CD8-positive, alpha-beta T cell (primary cell): ENCODE measurements at places on chromosomes 6 and 20. TPM values are rescaled to one million over a fixed set of nuclear protein-coding genes. Genes with fewer than 3 reads are reported as not detected.
A peak's percentile ranks its signal among the peaks of the same experiment; 100 is the strongest.

NRSN1 gene
- total RNA-seq: not detected

RXRB gene
- 40.0 TPM for total RNA-seq

- peak; percentile 76 for DNase-seq
Observed at GRCh38 chr6:593139-593906, 63.6 kb downstream of the HUS1B start.

DNA sequence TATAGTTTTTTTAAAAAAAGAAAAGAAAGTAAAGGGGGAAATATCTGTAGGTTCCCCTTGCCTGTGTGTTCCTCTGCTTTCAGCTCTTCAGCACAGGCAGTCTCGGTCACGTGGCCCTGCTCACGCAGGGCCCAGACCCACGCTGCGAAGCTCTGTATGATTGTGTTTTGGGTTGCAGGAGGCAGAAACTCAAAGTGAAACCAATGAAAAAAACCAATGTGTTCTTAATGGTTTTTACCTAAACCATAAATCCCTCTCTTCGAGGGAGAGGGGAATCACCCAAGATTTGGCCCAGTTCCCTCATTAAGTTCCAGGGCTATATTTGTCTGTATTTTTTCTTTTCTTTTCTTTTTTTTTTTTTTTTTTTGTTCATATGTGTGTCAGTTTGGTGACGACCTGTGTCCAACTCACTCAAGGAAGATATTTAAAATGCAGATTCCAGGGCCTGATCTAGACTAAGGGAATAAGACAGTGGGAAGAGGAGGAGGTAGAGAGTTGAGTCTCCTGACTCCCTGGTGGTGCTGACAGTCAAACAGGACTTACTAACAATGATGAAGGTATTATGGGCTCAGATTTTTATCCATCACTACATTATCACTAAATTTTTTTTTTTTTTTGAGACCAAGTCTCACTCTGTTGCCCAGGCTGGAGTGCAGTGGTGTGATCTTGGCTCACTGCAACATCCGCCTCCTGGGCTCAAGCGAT is 33.8 kb upstream of the RREB1 start:
- DNase-seq: peak; percentile 55
